ENCODE measurements at places on chromosomes 2 and 18. TPM values are rescaled to one million over a fixed set of nuclear protein-coding genes. Genes with fewer than 3 reads are reported as not detected.
A peak's percentile ranks its signal among the peaks of the same experiment; 100 is the strongest.

The MOCOS gene
- 4.6 TPM for polyA plus RNA-seq

The CTLA4 gene
- polyA plus RNA-seq = 1.1 TPM

The CCDC178 gene
- polyA plus RNA-seq = 2.4 TPM

The NOL4 gene
- polyA plus RNA-seq = not detected

The RAB6C gene
- not detected for polyA plus RNA-seq

The INPP4A gene
- polyA plus RNA-seq = 1.5 TPM

The RFTN2 gene
- polyA plus RNA-seq = 2.7 TPM

The ALLC gene
- polyA plus RNA-seq = not detected

The PAX8 gene
- 1.1 TPM for polyA plus RNA-seq

The MLPH gene
- polyA plus RNA-seq = 72.6 TPM

The SERPINB7 gene
- polyA plus RNA-seq = not detected

The QPCT gene
- polyA plus RNA-seq = 4.4 TPM

The PSMA8 gene
- 0.31 TPM for polyA plus RNA-seq

The NPAS2 gene
- 13.1 TPM for polyA plus RNA-seq

The SLC23A3 gene
- not detected for polyA plus RNA-seq

The IRS1 gene
- 11.0 TPM for polyA plus RNA-seq

The ADGRF3 gene
- 0.05 TPM for polyA plus RNA-seq

The IL1B gene
- polyA plus RNA-seq = 4.6 TPM

The BMP10 gene
- not detected for polyA plus RNA-seq

The TCF4 gene
- 22.1 TPM for polyA plus RNA-seq

The SNED1 gene
- polyA plus RNA-seq = 2.3 TPM

The CNGA3 gene
- polyA plus RNA-seq = not detected

The CKAP2L gene
- polyA plus RNA-seq = 1.1 TPM

DNA sequence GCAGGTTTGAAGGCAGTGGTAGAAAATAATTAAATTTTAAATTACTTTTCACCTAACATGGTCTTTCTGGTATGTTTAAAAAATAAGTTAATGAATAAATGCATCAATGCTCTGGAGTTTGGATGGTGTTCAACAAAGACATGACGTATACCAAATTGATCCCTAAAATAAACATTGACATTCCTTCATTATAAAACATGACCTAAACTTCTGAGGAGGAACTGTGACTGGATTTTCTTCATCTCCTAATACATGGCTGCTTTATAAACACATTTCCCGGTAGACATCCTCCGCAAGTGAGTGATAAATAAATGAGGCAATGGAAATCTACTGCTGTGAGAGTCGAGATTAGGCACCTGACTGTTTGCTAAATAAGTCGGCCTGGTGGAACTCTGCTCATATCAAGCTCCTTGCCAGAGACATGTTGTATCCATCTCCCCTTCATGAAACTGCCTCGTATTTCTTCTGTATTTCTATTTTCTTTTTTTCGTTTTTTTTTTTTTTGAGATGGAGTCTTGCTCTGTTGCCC lies 362.3 kb downstream of the RNF144A start:
- no peaks in the 10 kb centered on the region for H3K36me3 ChIP-seq
- no peaks in the 10 kb centered on the region for H3K4me1 ChIP-seq
- no peak for DNase-seq
- H3K27me3 ChIP-seq = no peaks in the 10 kb centered on the region
- no peak overlapping the region for H3K4me3 ChIP-seq

DNA sequence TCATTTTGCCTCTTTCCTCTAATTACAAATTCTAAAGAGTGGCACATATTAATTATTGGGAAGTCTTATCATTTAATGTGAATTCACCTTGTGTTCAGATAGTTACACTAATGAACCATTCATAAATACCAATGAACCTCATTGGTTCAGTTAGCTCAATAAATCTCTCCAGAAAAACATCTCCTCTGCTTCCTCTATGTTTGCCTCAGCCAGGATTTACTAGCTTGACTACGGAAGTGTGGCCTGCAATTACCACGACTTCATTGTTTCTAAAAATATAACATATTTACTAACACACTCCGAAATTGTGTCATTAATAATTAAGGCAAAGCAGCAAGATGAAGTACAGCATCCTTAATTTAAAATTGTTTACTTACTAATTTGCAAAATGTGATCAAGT lies 103.3 kb downstream of the PLA2R1 start:
- H3K36me3 ChIP-seq = no peaks in the 10 kb centered on the region
- no peaks in the 10 kb centered on the region for H3K4me1 ChIP-seq
- H3K27ac ChIP-seq = no peak overlapping the region

DNA sequence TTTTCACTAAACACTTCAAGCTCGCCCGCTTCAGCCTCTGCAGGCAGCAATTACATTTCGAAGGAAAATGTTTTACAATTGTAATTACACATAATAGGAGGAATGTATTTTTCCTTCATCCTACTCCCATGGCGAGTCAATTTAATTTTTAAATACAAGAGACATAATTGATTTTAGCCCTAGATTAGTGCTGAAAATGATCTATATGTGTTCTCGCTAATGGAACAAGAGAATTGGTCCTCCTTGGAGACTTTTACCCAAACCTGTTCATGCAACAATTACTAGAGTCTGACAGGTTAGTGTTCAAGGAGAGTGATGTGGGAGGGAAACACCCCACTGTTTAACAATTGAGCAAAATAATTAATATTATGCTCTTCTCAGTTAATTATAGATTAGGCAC lies 509.4 kb upstream of the SETBP1 start:
- no peak for DNase-seq
- no peak overlapping the region for H3K27ac ChIP-seq
- no peaks in the 10 kb centered on the region for H3K27me3 ChIP-seq
- no peaks in the 10 kb centered on the region for H3K4me1 ChIP-seq
- no peaks in the 10 kb centered on the region for H3K36me3 ChIP-seq
- H3K4me3 ChIP-seq = no peak overlapping the region

- H3K4me3 ChIP-seq = no peak overlapping the region
- no peak for DNase-seq
- no peak overlapping the region for H3K27ac ChIP-seq
- peaks cover 41% of the 10 kb centered on the region for H3K36me3 ChIP-seq
Observed at GRCh38 chr2:62222674-62223073, 26.8 kb downstream of the B3GNT2 start.

GRCh38 chr18:36450264-36450663 lies 152.8 kb downstream of the FHOD3 start:
- H3K36me3 ChIP-seq = no peaks in the 10 kb centered on the region
- no peaks in the 10 kb centered on the region for H3K4me1 ChIP-seq
- H3K27ac ChIP-seq = no peak overlapping the region
- no peak for DNase-seq

DNA sequence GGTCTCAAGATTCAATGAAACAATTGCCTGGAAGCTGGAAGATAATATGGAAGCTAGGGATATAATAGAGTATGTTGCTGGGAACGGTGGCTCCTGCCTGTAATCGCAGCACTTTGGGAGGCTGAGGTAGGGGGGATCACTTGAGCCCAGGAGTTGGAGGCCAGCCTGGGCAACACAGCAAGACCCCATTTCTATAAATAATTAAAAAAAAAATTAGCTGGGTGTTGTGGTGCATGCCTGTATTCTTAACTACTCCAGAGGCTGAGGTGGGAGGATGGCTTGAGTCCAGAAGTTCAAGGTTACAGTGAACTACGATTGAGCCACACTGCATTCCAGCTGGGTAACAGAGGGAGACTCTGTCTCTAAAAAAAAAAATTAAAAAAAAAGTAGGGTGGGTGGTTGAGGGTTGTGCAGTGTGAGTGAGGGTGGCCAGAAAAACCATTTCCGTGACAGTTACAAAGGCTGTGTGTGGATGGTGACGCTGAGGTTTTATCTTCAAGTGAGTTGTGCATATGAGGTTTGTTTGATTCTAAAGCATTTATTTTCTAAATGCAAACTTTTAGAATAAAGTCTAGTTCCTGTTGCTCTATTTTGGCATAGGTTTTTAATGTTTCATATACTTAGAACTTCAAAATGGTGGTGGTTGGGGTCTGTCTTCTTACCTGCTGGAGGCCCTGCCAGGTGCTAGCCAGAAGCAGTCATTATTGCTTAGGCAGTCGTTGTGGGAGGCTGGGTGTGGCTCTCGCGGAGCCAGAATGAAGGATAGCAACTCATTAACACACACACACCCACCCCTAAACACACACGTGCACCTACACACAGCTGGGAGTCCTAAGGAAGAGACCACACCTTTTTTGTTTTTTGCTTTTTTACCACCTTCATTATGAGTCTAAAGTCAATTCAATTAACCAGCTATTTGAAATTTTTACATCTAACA lies 4.7 kb upstream of the IL1R2 start:
- H3K4me1 ChIP-seq = peaks cover 24% of the 10 kb centered on the region

DNA sequence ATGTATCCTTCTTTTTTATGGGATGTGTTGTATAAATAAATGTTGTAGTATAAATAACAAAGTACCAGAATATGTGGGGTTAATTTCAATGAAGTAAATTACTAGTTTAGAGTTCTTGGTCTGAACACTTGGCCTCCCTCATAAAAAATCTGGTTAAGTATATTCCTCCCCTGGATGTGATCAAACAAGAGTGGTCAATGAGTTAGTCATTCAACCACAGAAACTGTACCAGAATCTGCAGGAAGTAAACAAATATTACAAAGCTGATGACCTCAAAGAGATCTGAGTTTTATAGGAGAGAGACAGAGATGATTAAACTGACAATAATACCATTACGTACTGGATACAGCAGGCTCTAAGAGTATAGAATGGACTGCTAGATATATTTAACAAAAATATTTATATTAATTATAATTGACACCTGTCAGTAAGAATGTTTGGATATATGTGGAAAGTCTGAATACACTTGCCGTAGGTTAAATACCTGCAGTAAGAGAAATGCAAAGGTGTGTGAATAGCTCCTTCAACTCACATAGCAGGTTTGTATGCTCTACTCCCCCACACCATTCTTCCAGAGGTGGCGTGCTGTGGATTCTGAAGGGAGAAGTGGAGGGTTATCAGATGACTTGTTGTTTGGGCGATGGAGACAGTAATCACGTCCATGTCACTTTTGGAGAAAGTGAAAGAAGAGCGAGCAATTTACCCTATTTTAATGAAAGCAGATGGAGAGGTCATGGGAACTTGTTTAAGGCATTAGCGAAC lies 108.3 kb upstream of the LRATD1 start:
- DNase-seq = no peak
- H3K4me1 ChIP-seq = no peaks in the 10 kb centered on the region
- no peak overlapping the region for H3K27ac ChIP-seq
- H3K36me3 ChIP-seq = no peaks in the 10 kb centered on the region
- no peaks in the 10 kb centered on the region for H3K27me3 ChIP-seq
- H3K4me3 ChIP-seq = no peak overlapping the region

DNA sequence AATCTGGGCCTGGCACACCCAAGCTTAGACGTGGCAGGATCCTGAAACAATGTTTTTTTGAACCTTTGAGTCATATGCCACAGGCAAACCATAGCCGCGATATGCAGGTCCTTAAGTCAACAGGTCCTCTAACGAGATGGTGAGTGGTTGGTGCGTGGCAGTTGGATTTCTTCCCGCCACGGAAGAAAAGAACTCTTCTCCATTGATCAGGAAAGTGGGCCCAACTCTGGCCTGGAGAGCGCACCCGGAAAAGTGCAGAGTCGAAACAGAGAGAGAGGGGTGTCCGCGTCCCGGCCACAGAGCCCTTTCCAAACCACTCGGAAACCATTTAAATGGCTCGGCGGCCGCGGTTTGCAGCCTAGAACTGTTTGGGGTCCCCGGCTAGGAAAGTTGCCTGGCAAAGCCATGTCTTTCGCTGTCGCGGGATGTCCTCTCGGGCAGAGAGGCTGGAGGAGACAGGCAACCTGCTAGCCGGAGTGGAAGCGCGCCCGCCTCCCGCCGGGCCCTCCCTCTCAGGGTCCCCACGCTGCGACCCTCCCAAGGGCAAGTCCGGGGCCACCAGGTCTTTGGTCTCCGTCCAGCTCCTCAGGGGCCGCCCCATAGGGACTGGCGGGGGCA lies 777 bp downstream of the GALNT3 start:
- no peaks in the 10 kb centered on the region for H3K36me3 ChIP-seq
- peak overlapping the region; percentile 52 for H3K4me3 ChIP-seq
- DNase-seq = peak; percentile 87

DNA sequence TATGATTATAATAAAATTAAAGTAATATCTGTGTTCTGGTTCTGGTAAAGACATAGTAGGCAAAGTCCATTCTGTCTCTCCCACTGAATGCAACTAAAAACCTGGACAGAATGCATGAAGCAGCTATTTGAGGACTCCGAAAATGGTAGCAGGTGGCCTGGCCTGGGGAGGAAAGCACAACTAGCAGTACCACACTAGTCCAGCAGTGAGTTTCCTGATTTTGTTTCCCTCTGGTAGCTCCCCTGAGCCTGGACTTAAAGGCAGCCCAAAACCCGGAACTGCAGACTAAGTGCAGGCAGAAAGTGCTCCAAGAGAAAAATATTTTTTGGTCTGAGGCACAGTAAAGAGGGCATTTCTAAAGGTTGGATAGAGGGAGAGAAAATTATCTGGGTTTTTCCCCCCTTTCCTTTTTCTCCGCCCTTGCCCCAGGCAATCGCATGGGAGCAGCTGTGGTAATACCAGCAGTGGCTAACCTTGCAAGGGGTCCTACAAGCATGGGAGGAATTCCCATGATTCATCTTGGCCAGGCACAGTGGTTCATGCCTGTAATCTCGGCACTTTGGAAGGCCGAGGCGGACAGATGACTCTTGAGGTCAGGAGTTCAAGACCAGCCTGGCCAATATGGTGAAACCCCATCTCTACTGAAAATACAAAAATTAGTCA lies 32.3 kb downstream of the ASXL2 start:
- H3K4me3 ChIP-seq = no peak overlapping the region
- DNase-seq = no peak
- no peak overlapping the region for H3K27ac ChIP-seq
- peaks cover 36% of the 10 kb centered on the region for H3K36me3 ChIP-seq

DNA sequence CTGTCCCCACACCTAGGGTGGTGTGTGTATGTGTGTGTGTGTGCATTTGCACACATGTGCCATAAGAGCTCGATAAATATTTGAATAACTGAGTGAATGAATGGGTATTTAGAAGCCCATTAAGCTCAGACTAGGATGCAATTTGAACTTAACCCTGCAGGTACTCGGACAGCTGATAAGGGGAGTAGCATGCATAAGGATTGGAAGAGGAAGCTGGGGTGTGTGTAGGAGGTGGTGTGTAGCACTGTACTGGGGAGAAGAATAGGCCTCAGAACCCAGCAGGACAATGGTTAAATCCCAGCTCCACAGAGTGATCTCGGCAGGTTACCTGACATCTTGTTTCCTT lies 1.8 kb upstream of the KCNF1 start:
- no peaks in the 10 kb centered on the region for H3K36me3 ChIP-seq
- no peak overlapping the region for H3K27ac ChIP-seq
- H3K4me3 ChIP-seq = no peak overlapping the region
- no peak for DNase-seq
- peaks cover 10% of the 10 kb centered on the region for H3K4me1 ChIP-seq

GRCh38 chr2:231519975-231520555 lies 10.2 kb downstream of the NMUR1 start:
- DNase-seq = peak; percentile 65
- peaks cover 5% of the 10 kb centered on the region for H3K4me1 ChIP-seq
- no peaks in the 10 kb centered on the region for H3K27me3 ChIP-seq

DNA sequence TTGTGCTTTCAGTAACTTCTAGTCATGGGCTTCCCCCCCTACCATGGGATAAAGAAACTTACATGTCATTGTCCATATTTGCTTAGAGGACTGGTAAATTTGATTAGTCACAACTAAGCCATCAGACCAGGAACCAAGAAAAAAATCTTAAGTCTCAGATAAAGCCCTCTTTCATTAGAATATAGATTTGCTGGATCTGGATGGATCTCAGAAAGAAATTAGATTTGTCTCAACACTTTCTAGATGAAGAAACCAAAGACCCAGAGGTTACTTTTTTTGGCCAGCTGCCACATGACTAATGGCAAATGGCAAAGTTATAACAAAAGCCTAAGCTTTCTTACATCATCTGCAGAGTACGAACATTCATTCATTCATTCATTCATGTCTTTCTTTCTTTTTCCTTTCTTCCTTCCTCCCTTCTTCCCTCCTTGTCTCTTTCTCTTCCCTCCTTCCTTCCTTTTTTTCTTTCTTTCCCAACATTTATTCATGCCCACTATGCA lies 60.2 kb downstream of the CDCA7 start:
- H3K4me1 ChIP-seq = no peaks in the 10 kb centered on the region
- no peak overlapping the region for H3K4me3 ChIP-seq
- no peaks in the 10 kb centered on the region for H3K36me3 ChIP-seq
- DNase-seq = no peak
